ENCODE measurements at places on chromosomes 11 and 22. TPM values are rescaled to one million over a fixed set of nuclear protein-coding genes. Genes with fewer than 3 reads are reported as not detected.

The KCNA4 gene
- total RNA-seq, result not detected

GRCh38 chr22:19525666-19526065, 1.5 kb upstream of the CLDN5 start:
- DNase-seq, result peak; percentile 64

DNA sequence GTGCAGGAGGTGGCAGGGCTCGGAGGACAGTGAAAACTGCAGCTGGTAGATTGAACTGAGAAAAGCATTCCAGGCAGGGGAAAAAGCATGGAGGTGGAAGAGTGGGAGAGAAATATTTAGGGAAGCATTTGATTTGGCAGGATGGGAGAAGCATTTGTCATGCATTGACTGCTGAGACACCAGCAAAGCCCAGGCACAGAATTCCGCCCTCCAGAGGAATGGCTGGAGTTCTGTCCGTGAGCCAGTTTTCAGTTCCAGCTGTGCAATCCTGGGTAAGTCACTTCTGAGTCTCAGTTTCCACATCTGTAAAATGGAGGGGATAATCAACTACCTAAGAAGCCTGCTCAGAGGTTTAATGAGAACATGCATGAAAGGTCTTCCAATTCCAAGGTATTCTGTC, 4.3 kb upstream of the TSKU start:
- no peak for DNase-seq

DNA sequence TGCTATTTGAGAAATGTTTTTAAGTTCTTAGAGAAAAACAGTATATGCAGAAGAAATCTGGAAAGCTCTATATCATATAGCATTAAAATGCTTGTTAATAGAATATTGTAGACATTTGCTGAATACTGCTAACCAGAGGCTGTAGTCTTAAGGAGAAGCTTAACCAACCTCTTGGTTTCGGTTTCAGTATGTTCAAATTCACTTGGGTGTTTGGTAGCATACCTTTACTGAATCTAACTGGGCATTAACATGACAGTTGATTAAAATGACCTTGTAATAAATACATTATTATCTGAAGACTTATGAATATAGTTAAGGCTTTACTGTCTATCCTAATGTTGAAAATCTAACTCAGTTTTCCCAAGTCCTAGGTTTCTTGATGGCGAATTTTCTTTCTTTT, 5.4 kb downstream of the PCF11 start:
- DNase-seq, result no peak

DNA sequence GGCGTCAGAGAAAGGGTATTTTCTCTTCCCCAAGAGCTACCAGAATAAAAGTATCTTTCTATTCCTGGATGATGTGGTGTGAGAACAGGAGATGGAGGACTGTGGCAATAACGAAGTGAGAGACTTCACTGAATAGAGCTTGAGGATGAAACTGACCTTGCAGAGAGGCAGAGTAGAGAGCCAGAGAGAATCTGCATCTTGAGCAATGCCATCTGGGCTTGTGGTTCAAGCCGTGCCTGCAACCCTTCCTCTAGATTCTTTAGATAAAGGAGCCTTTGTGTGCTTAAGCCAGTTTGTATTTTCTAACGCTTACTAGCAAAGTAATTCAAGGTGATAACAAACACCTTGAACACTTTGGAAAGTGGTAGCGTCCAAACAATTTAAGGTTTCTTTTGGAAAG, 2.2 kb downstream of the ME3 start:
- DNase-seq, result no peak

GRCh38 chr22:43031617-43032016, 16.7 kb upstream of the PACSIN2 start:
- DNase-seq, result no peak
